ENCODE measurements at places on chromosomes 1 and 21.

GRCh38 chr1:145849356-145850160, 4.1 kb downstream of the NUDT17 start:
- no peak for DNase-seq

DNA sequence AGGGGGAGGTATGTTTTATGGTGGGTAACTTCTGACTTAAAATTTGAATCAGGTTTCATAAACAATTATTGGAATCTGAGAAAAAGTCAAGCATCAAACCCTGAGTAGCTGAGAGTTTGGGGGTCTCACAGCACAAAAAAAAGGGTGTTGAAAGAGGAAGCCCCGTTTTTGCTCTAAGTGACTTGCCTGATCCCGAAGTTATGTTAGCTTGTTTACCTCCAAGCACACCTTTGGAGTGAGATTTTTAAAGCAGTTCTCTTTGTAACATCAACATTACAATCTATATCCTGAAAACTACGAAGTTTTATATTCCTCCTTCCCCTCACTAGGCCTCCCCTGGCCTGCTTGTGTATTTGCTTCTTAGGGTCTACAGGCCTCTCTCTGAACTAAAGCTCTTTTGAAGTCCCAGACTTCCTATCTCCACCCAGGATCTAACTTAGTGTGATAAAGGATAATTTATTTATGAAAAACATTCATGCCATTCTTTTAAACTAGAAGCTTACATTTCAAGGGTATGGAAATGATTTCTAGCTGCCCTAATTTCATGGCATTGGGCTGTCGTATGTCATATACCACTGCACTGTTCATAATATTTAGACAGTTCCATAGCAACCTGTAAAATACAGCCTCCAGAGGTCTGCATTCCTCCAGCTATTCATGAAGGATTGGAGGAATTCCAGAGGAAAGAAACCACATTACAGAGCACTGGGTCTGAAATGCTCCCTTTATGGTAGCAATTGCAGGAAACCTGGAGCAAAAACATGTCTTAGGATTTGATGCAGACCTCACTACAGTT, 36.1 kb upstream of the RGS1 start:
- no peak for DNase-seq

DNA sequence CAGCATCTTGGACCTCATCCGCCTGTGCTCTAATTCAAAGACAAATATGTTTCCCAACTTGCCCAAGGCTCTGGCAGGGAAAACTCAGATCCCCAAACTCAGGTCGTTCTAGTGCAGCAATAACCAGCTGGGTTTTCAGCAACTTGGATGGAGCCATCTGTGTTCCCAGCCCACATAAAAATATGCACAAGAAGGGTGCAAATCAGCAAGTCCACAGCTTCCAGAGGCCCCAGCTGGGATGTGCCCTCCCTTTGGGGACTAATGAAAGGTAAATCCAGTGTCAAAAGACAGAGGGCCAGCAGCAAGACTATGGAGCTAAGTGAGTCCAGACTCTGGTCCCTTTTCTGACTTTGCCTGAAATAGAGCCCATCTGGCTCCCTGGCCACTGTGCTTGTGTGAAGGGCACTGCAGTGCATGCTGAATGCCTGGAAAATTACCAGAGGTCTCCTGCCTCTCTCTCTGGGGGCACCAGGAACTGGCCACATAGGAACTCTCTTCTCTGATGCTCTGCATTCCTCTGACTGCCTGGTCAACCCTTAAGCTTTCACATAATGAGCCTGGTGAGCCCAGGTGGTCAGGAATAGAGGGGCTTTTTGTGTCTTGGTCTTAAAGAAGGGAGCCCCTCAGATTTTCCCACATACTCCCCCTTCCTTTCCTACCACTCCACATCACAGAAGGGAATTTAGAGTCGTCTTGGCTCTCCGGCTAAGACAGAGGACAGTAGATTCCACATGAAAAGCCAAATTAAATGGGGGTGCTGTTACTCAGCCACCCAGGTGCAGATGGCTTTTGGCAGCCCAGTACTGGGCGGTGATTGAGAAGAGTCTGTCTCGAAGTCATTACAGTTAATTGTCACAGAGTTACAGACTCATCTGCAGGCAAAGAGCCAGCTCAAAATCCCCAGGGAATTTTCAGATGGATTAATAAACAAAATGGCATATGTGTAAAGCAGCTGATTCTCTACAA, 88.1 kb upstream of the C1orf21 start:
- DNase-seq: peak; percentile 94

- peak; percentile 54 for DNase-seq
Observed at GRCh38 chr1:245988393-245989078, 518.5 kb downstream of the SMYD3 start.

- no peak for DNase-seq
Observed at GRCh38 chr1:167554028-167554779, 642 bp upstream of the CREG1 start.

DNA sequence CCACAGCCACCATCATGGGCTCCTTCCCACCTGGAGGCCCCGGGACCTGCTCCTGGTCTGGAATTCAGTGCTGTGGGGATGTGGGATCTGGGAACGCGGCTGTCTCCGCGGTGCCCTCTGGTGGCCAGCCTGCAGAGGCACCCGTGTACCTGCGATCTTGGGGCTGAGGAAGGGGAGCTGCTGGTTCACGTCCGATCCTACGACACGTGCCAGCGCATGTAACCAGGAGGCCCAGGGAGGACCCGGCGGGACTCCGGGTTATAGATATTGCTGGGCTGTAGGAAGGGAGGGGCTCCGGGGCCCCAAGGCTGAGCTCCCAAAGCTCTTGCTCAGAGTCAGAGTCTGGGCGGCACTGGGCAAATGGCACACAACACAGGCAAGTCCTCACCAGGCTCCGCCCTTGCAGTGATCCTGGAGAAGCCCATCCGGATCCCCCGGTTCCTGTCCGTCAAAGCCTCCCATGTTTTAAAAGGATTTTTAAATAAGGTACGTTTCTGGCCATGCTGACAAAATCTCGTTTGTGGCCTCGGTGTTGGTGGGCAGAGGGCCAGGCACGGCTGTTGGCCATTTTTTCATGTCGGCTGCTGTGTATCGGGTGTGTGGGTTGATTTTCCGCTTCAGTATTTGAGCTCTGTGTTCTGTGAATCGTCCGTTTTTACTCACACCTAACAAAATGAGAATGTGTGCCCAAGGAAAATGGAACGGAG, 20.1 kb downstream of the FAAP20 start:
- peak; percentile 74 for DNase-seq

GRCh38 chr21:30963502-30963901, 74.8 kb downstream of the KRTAP19-8 start:
- no peak for DNase-seq

- DNase-seq: peak; percentile 89
Observed at GRCh38 chr1:25765923-25766589, 33.9 kb upstream of the SELENON start.

GRCh38 chr1:93394514-93394913, 48.8 kb downstream of the DR1 start:
- no peak for DNase-seq

DNA sequence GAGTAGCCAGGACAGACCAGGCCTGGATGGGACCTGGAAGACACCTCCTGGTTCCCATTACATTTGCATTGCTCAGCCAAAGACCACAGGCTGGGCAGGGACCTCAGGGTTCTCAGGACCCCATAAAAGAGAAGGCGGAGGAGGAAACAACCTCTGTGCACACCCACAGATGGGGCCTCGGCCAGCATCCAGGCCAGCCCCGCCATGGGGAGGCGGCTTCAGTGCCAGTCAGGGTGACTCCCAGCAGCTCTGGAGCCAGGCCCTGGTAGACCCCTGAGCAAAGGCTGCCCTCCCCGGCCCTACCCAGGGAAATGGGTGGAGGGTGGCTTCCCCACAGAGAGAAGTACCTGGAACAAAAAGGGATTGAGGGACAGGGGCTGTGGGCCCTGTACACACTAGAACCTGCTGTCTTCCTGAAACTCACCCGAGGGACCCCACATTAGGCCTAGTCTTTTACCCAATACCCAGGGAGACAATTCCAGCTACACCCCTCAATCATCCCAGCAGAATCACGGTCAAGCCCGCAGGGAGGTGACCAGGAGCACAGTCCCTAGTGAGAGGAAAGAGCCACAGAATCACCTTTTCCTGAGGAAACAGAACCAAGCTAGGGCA, 64.5 kb downstream of the PSMG1 start:
- no peak for DNase-seq

- no peak for DNase-seq
Observed at GRCh38 chr1:59516881-59517280, 220.0 kb downstream of the FGGY start.

DNA sequence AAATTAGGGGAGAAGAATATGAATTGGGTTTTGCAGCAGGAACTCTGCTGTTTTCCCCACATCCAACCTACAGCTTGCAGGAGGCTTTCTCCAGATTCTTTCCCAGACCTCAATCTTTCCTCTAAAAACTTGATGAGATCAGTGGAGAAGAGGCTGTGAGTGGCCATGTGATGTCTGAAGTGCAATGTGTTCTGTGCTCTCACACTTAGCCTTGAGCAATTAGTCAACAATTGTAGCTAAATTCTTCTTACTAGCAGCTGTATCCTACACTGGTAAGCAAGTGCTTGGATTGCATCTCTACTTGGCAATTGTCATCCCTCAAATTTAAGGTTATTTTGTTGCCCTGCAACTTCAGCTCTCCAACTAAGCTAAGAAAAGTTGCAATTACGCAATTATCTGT, 807.3 kb upstream of the RGS18 start:
- DNase-seq: no peak

GRCh38 chr1:12402159-12402673, 172.4 kb downstream of the VPS13D start:
- no peak for DNase-seq

- no peak for DNase-seq
Observed at GRCh38 chr1:100928128-100928527, 32.2 kb downstream of the SLC30A7 start.

DNA sequence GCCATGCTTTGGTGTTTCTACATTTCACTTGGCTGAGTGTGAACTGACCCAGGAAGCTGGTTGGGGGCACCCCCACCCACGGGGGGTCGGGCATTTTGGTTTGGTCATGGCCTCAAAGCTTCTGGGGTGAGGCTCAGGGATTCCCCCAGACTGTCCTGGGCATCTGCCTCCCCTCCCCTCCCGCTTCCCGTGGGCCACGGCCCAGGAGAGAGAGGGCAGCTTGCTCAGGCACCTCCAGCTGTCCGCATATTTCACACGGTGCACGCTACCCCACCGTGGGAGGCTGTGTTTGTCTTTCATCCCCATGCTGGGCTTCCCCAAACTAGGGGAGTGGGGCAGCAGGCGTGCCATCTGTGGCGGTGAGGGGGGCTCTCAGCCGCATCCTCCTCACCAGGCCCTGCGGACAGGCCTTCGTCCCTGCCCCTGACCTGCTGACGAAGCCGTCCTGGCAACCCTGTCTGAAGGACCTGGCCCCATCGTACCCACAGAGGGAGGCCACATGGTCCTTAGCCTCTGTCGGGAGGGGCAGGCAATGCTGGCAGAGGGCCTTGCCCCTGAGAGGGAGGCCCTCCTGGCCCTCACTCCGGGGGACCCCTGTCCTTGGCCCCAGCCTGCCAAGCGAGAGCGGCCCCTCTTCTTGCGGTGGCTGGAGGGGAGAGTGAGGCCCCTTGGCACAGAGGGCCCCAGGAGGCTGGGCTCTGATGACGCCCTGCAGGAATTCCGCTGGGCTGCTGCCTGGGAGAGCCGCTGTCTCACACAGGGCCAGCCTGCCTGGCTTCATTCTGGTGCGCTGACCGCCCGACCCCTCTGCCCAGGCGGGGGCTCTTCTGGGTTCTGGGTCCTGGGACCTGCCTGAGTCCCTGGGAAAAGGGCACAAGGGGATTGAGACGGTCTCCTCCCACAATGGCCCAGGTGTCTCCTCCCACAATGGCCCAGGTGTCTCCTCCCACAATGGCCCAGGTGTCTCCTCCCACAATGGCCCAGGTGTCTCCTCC, 22.1 kb downstream of the TP73 start:
- DNase-seq: peak; percentile 54

DNA sequence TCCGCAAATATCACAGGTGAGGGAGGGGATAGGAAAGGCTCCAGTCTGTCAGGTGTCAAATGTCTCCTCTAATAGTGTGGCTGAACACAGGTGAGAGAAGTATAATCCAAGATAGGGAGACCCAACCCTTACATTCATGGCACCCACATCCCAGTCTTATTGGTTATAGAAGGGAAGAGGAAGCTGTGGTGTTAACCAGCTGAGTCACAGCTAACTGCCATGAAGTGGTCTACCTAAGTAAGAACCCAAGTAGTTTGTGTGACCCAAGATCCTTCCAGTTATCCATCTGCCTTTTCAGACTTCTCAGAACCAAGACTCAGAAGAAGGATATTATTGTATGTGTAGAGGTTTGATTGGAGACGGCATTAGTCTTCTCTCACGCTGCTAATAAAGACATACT, 37.1 kb downstream of the DDAH1 start:
- no peak for DNase-seq

DNA sequence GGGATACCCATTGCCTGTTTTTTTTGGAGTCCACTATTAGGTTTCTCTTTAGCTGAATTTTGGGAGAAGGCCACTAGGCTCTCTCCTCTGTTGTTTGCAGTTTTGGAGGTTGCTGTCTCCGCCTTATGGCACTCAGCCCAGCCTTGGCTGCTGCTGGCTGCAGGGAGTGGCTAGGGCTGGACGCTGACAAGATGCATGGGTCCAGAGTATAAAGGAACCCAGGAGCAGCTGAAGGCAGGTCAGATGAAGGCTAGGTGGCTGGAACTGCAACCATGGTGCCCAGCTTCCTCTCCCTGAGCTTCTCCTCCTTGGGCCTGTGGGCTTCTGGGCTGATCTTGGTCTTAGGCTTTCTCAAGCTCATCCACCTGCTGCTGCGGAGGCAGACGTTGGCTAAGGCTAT, at the start of gene CYP4B1:
Gene CYP4B1, plus strand, starts transcription at position 237 of the 400 bp plus-strand sequence. Its CDS starts 36 bp downstream, at position 273.
- DNase-seq: no peak

DNA sequence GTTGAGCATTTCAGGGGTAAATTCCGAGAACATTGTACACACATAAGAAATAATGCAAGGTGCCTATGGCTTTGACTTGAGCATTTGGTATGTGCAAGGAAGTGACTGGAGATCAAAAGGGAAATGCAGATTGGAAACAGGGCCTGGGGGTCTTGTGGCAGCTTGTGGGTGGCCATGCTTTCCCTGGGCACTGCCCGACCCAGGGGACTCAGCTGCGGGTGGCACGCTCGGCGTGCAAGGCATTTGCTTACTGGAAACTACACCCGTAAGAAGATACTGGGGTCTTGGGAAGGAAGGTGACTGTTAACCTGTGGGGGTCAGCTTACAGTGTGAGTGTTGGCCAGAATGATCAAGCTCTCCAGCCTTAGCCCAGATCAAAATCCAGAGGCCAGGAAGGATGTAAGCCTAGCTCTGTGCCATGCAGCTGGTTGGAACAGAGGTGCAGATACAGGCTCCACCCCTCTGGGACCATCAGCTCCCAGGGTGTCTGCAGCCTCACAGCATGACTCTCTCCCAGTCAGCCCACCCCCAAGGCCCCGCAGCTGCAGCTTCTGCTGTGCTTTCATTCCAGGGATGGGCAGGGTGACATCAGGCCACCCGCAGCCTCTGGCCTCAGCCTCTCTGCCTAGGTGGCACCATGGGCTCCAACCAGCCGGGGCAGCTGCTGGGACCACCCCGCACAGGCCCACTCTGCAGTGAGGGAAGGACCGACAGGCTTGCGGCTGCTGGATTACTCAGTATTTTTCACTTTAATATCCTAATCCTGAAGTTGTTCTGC, 55.1 kb downstream of the KIF26B start:
- DNase-seq: peak; percentile 61

DNA sequence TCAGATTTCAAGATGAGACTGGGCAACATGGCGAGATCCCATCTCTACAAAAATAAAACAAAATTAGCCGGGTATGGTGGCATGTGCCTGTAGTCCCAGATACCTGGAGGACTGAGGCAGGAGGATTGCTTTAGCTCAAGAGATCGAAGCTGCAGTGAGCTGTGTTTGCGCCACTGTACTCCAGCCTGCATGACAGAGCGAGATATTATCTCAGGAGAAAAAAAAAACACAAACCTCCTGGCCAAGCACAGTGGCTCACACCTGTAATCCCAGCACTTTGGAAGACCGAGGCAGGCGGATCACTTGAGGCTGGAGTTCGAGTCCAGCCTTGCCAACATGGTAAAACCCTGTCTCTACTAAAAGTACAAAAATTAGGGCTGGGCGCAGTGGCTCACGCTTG, 42.8 kb downstream of the XKR8 start:
- no peak for DNase-seq

Data from NCI-H2171 treated with DMSO at 0.1 percent for 48 hours (cell line).